ENCODE measurements at places on chromosomes 5 and 9. TPM values are rescaled to one million over a fixed set of nuclear protein-coding genes. Genes with fewer than 3 reads are reported as not detected.

The ANKRD33B gene
- total RNA-seq: 3.6 TPM

The ANKHD1 gene
- 55.2 TPM for total RNA-seq

The IL4 gene
- total RNA-seq: not detected

The PRLR gene
- total RNA-seq: not detected

The AJM1 gene
- total RNA-seq: 0.95 TPM

The DMRT3 gene
- total RNA-seq: not detected

The ZNF454 gene
- total RNA-seq: 2.8 TPM

The SH3PXD2B gene
- total RNA-seq: 14.5 TPM

The MCIDAS gene
- total RNA-seq: not detected

The PAPPA gene
- total RNA-seq: 23.4 TPM

The TAF11L5 gene
- total RNA-seq: not detected

The TMEM252 gene
- not detected for total RNA-seq
